ENCODE measurements at places on chromosomes 1 and 21.

DNA sequence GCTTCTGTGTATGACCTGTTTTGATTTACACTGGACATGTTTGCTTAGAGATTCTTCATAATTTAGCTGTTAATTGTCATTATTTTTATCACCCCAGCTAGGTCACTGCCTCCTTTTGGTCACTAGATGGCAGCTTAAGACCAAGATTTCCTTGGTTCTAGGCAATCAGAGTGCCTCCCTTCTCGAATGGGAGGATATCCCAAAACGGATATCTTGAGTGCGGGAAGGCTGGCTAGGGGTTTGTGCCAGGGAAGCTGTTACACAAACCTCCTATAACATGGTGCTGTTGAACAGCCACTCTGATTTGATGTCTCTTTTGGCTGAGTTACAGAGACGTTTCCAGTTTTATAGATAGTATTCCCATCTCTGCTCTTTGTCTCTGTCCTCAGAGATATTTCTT lies 283.5 kb downstream of the S1PR1 start:
- no peak for DNase-seq

GRCh38 chr1:241299347-241299746 lies 57.7 kb downstream of the RGS7 start:
- DNase-seq = no peak

DNA sequence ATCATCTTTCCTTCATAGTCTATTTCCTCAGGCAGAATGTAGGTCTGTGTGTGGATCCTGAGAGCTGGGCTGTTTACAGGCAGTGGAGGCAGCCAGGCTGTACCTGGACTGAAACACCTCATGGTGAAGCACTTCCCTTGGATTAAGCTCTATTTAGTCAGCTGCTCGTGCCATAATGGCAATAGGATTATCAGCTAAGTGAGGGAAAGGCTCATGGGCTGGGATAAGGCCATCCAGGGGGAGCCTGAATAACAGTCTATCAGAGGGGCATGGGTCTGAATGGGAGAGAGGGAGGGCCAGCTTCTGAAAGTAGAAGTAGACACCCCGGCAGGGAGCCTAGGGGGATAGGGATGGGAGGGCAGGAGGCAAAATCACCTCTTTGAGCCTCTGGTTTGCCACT lies 8.3 kb downstream of the RNASEL start:
- no peak for DNase-seq

DNA sequence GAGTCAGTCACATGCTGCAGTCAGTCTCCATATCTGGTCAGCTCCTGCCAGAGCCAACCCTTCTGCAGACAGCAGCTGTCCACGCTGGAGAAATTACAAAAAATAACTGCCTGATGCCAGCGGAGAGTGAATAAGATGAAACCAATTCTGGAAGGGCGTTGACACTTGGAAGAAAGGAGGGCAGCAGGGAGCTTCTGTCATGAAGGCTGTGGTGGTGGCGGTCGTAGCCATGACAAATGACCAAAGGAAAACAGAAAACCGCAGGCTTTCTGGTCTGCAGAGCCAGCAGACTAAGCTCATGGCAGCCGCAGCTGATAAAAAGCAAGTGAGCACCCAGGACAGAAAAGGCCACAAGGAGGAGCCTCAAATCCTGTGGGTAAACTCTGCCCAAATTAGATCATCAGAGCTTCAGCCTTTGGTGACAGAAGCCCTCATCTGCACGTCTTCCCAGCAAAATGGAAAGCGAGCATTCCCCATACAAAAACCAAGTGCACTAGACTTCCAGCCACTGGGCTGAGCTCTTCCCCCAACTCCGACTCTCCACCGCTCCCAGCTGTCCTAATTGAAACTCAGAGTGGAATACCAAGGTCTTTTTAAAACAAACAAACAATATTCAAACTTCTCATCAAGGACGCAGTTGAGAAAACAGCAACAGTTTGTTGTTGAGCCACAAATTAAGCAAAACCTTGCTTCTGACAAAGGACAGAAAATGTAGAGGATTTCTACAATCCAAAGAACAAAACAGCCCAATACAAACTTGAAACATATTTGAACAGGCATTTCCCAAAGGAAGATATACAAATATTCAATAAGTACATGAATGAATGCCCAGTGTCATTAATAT lies 28.7 kb downstream of the RSPH1 start:
- DNase-seq = no peak

DNA sequence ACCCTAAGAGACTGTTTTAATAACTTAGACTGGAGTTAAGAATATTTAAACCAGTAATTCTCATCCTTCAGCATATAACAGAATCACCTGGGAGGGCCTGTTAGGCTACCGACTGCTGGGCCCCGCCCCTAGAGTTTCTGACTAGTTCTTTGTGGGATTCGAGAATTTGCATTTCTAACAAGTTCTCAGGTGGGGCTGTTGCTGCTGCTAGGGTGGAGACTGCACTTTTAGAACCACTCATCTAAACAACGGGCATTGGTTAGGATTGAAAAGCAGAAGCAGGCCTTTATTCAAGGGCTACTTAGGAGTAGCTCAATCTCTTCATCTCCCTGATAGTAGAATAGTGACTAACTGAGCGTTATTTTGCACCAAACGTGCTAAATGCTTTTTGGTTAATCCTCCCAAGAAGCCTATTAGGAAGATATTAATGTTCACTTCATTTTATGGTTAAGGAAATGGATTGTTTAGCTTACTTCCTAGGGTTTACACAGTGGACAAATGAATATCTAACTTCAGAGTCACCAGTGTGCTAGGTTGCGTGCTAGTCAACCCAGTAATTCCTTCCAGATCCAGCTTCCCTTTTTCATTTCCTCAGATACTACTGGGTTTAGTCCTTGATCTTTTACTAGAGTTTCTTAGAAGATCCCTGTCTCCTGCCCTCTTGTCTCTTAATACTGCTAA lies 31.1 kb upstream of the UAP1 start:
- no peak for DNase-seq

- DNase-seq = no peak
These were observed 164.8 kb downstream of the KCNJ6 start for GRCh38 chr21:37751268-37751975.

DNA sequence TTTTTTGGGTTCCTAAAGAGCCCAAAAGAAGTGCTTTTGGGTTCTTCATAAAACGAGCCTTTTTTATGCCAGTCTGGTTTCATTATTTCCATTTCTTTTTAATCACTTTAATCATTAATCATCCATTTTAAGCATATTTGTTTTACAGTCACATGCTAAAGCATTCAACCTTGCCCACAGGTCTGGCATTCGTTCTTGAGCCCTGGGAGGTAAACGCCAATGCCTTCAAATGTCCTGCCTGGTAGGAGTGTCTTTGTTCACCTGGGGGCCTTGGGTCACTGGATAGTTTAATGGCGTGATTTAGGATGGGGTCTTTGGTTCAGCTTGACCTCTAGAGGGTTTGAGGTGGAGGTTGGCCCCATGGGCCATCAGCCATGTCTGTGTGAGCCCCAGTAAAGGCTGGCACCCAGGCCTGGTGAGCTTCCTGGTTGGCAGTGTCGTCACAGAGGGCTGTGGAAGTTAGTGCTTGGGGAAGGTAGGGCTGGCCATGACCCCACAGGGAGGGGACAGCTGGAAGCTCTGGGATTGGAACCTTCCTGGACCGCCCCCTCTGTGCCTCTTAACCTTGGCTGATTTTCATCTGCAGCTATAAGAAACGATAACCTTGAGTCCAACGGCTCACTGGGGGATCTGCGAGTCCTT lies 20.2 kb downstream of the C1orf174 start:
- no peak for DNase-seq

GRCh38 chr1:64137412-64137803 lies 66.0 kb upstream of the UBE2U start:
- DNase-seq = no peak

DNA sequence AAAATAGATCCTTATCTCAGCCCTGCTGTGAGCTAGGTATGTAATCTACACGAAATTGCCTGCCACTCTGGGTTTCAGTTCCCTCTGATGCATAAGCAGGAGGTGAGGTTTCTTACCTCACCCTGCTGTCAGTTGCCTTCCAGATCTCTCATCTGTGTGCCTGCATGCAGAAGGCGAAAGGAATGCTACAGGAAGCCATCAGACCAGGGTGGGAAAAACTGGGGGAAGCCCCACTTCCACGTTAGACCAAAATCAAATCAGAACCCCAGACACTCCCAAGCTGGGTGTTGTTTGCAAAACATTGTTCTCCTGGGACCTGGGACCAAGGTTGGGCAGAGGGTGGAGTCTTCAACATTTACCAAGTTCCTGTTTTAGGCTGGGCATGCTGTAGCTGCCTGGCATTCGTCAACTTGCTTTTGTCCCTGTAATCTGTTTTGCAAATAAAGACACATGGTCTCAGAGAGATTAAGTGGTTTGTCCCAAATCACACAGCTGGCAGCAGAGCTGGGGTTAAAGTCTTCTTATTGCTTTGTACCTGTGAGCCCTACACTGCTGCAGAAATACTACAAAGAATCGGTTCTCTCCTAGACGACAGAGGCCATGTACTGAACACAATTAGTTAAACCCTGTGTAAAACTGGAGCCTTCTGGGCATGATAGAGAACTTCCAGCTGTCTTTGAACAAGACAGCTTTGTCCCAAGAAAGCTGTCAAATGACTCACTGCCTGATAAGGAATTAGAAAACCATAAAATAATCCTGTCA lies 389.7 kb upstream of the RUNX1 start:
- no peak for DNase-seq

DNA sequence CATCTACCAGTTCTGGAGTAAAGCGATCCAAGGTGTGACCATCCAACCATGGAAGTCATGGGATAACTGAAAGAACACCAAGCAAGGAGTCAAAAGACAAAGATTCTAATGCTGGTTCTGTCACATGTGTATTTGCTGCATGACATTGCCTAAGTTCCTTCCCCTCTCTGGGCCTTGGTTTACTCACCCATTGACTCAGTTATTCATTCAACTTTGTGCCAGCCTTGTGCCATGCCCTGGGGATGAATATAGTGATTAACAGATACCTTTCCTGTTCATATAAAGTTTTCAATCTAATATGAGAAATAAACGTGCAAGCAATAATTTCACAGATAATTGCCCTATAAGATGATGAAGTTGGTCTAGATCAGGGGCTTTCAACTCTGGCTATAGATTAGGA lies 33.0 kb upstream of the CAMK1G start:
- DNase-seq = no peak

DNA sequence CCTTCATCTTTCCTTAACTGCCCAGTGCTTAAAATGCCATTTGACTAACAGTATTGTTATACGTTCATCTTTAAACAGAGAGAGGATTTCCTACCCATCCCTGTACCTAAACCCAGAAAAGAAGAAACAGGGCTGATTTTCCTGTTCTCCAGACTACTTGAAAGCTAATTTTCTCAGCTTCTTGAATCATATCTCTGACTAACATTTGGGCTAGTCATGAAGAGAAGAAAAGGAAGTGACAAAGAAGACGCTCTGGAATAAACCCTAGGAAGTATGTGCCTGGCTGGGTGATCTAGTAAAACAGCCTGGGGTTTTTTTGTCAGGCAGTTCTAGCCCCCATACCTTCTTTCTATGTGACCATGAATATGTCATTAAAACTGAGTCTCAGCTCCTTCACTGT lies 44.8 kb upstream of the SGIP1 start:
- DNase-seq = no peak

GRCh38 chr1:1847061-1847850 lies 43.6 kb downstream of the GNB1 start:
- DNase-seq = no peak

DNA sequence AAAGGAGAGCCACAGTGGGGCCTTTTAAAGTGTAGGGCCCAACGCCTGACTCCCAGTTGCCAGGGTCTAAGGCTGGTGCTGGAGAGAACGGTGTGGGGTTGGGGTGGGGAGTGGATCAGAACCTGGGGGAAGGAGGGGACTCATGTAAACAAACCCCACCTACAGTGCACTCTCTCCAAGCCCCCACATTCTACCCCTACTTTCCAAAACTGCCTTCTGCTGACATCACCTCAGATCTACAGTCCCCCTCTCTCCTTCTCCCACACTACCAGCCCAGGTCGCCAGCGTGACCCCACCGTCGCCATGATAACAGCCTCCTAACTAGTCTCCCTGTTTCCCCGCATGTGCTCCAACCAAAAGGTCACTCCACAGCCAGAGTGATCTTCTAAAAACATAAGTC lies 26.6 kb downstream of the TNNT2 start:
- no peak for DNase-seq

DNA sequence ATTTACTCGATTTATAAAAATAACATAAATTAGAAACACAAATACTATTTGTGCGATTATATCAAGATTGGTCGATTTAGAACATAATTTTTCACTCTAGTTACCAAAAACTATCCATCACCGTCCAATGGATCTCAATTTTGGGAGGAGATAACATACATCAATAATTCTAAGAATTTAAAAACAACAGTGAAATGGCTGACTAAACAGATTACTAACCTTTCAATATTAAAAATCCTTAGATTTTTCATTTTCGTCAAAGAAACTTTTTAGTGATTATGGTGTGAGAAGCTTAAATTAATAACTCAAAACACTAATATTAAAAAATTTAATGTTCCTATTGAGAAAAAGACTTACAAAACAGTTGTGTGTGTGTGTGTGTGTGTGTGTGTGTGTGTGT lies 75.1 kb upstream of the RBM34 start:
- DNase-seq = no peak

GRCh38 chr1:169240449-169241232 lies 127.0 kb downstream of the NME7 start:
- no peak for DNase-seq

DNA sequence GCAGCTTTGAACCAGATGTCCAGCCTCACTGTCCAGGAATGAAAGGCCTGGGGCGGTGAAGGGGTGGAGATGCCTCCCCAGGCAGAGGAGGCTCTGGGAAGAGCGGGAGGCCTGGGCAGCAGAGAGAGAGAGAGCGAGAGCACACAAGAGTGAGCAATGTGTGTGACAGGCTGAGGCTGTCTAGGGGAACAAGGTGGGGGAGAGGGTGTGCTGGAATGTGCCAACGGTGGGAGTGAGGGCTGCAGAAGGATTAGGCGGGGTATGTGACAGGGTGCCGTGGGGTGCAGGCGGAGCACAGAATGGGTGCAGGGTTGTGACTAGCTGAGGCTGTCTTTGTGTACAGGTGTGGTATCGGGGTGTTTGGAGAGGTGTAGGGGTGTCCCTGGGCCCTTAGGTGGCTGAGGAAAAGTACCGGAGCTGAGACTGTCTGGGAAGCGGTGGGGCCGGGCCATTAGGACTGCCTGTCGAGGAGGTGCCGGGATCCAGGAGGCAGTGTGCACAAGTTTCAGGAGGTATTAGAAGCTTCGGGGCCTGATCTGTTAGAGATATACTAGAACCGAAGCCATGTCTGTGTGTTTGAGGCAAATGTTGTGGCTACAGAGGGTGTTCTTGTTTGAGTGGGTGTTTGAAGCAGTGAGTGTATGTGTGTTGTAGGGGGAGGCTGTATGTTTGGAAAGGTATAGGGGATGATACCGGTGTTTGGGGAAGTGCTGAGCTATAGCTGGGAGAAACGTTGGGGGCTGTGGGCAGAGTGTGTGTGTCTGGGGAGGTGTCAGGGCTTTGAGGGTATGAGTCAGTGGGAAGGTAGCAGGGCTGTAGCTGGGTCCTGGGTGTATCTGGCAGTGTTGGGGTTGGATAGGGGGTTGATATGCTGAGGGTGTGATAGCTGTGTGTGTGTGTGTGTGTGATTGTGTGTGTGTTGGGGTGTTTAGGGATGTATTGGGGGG lies 9.1 kb downstream of the AHDC1 start:
- DNase-seq = no peak

- DNase-seq = no peak
These were observed 42.4 kb upstream of the HP1BP3 start for GRCh38 chr1:20829531-20829930.

- no peak for DNase-seq
These were observed 48.9 kb downstream of the SYF2 start for GRCh38 chr1:25183126-25183980.
